ENCODE measurements at places on chromosomes 5 and 9. TPM values are rescaled to one million over a fixed set of nuclear protein-coding genes. Genes with fewer than 3 reads are reported as not detected.

Gene TMEM171
- 0.38 TPM for total RNA-seq

Gene ALDOB
- total RNA-seq: not detected

Gene ODF2
- 26.2 TPM for total RNA-seq

Gene CD180
- not detected for total RNA-seq

Gene SPOUT1
- total RNA-seq: 19.5 TPM

Gene NUTM2G
- total RNA-seq: not detected

Gene PCDHGB2
- total RNA-seq: 1.4 TPM

Gene GPRIN1
- 8.2 TPM for total RNA-seq

Gene IFNK
- total RNA-seq: not detected

Gene GAPT
- total RNA-seq: not detected

Gene F2RL1
- total RNA-seq: 140 TPM

- DNase-seq: no peak
These were observed 77.6 kb downstream of the SIL1 start for GRCh38 chr5:139120521-139120920.

DNA sequence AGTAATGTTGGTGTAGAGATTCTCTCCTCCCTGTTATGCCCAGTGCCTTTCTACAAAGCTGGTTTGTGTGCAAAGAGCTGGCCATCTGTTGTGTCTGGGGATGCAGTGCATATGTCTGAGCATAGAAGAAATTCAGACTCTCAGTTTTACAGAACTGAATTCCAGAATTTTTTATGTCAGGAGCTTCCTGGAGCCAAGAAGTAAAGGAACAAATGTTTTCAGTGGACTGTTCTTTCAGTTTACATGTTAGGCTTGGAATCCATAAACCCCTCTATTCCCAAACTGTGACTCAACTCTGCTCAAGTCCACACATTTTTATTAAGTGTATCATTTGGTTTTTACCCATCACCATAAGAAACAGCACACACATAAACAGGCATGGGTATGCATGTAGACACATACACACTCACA, 366.0 kb downstream of the BRINP1 start:
- DNase-seq: peak; percentile 91

DNA sequence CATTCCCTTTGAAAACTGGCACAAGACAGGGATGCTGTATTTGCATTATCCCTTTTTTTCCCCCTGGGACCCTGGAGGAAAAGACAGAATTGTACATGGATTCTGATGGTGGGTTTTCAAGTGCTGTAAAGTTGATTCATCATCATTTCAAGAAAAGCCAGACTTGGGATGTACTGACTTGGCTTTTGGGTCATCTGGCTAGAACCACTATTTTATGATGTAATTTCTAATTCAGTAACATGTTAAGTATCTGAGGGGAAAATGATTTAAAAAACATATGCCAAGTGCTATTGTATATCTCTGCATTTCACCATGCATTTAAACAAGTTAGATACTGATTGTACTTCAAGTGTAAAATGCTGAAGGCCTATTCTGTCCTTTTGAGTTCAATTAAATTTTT, 15.2 kb upstream of the MAP3K1 start:
- DNase-seq: no peak

GRCh38 chr5:142836048-142836447, 65.9 kb downstream of the ARHGAP26 start:
- DNase-seq: no peak

DNA sequence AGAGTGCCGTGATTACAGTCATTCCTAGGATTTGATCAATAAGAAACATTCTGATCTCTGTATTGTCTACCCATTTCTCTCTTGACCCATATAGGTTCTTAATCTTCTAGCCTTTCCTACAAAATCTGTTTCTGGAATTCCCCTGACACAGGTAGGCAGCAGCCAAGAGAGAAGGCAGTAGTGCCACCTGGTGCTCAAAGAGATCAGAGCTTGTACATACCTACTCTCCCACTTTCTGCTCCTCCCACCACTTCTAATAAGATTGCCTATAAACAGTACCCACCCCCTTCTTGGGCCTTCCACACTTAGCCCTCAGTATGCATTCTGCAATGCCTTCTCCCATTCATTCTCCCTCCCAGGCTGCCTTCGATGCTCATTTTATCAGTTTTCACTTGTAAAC, 117.4 kb upstream of the RORB start:
- peak; percentile 14 for DNase-seq

DNA sequence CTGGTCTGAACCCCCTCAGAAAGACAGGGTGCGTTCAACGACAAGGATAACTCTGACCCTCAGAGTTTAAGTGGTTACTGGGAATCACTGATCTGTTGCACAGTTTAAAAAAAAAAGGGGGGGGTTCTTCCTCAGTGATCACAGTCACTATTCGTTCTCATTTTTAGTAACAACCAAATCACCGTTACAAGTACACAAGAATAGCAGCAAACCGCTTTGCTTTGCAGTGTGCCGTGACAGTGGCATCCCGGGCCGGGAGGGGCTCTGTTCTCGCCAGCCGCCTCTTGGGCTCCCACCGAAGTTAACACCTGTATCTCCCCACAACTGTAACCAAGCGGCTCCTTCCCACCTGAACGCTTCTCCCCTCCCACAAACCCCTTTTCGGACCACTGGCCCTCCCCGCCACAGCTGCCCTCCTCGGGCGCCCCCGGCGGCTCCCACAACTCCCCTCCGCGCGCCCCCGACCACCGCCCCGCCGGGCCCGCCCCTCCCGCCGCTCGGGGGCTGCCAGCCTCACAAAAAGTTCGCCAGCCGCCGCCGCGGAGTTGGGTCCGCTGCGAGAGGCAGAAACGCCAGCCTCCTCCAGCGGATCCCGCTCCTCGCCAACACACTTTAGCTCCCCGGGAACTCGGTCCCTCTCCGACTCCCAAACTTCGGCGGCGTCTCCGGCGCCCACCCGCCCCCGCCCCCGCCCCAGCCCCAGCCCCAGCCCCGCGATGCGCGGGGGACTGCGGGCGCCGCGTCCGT, 1.2 kb downstream of the SSBP2 start:
- DNase-seq: no peak

GRCh38 chr9:89525446-89526374, 27.8 kb upstream of the SEMA4D start:
- no peak for DNase-seq

Measured in astrocyte (in vitro differentiated cells and primary cell).